NCI-H82 (cell line): ENCODE measurements at places on chromosomes 5 and 9.

- no peak for DNase-seq
These were observed 2.5 kb upstream of the ADRB2 start for GRCh38 chr5:148823871-148824270.

DNA sequence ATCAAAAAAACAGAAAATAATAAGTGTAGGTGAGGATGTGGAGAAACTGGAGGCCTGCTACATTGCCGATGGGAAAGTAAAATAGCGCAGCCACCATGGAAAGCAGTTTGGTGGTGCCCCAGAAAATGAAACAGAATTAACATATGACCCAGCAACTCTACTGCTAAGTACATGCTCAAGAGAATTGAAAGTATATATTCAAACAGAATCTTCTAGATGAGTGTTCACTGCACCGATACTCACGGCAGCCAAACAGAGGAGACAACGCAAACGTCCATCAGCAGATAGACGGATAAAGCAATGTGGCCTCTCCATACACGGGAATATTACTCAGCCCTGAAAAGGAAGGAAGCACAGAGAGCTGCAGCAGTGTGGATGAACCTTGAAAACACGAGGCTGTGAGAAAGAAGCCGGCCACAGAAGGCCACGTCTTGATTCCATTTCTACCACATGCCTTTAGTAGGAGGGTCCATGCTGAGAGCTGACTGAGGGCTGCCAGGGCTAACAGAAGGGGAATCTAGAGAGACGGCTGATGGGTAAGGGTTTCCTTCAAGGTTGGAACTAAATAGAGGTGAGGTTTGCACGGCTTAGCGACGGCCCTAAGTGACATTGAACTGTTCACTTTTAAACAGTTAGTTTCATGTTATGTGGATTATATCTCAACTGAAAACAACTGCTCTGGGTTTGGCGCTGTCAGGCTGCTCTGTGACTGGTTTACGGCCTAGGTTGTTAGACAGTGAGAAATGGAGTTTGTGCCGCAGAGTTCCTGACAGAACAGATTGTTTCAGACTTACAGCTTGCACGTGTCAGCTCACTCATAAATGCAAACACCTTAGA, 29.8 kb downstream of the AHRR start:
- no peak for DNase-seq

- no peak for DNase-seq
These were observed 23.1 kb upstream of the CFAP157 start for GRCh38 chr9:127683723-127684122.

DNA sequence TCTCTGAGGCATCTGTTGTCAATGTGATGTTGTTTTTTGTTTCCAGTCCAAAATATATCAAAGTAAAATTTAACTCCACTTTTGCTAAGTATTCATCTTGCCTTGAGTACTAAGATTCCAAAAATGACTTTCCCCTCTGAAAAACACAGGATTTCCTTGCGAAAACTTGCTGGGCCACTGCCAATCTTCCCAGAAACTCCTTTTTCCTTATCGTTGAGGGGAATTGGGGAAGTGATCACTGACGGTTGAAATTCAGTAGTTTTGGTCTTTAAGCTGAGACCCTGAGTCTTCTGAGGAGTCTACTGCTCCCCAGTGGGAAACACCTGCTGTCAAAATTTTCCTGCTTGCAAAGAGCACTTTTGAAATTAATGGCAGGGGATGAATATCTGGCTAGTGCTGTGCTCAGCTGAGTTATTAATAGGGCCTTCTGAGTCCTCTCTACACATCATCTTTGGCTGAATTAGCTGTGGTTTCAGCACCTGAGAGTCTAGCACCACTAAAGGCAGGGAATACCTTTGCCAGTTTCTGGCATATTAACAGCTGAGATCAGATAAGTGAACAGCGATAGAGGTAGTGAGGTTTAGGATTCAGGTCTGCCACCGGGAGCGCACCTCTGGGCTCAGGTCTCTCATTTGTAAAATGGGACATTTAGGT, 18.0 kb downstream of the TLR4 start:
- DNase-seq: no peak

GRCh38 chr5:117488976-117489500, 914.4 kb upstream of the SEMA6A start:
- no peak for DNase-seq

DNA sequence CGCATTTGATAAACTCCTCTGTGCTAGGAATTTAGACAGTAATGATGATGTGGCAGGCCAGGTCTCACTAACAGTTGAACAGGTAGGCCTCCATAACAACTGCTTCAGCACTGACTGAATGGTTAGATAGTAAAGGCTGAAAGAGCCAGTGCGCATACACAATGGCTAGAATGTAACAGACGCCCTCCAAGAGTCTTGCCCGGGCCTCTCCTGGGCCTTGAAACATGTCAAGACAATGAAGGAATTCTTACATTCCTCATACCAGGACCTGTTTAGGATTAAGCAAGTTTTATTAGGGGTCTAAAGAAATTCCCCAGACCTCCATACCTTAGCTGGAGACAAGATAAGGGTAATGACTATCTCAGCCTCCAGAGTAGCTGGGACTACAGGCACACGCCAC, 6.7 kb upstream of the BICD2 start:
- no peak for DNase-seq

- DNase-seq: no peak
These were observed 129.7 kb upstream of the MTAP start for GRCh38 chr9:21672761-21673160.

DNA sequence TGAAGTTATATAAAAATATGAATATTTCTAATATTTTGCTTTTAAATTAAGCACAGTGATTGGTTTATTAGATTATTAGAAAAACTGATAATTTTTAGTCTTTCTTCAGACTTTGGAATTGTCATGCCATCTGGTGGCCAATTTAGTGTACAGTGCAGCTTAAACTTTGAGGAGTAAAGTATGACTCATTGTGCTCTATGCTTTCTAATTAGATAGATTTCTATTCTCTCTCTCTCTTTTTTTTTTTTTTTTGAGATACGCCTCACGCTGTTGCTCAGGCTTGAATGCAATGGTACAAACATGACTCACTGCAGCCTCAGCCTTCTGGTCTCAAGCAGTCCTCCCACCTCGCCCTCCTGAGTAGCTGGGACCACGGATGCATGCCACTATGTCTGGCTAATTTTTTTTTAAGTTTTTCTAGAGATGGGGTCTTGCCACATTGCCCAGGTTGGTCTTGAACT, 42.1 kb upstream of the GPR21 start:
- no peak for DNase-seq

- no peak for DNase-seq
These were observed 2.5 kb downstream of the GPBP1 start for GRCh38 chr5:57176350-57176857.

GRCh38 chr9:2242831-2243330, 227.7 kb downstream of the SMARCA2 start:
- DNase-seq: peak; percentile 4

DNA sequence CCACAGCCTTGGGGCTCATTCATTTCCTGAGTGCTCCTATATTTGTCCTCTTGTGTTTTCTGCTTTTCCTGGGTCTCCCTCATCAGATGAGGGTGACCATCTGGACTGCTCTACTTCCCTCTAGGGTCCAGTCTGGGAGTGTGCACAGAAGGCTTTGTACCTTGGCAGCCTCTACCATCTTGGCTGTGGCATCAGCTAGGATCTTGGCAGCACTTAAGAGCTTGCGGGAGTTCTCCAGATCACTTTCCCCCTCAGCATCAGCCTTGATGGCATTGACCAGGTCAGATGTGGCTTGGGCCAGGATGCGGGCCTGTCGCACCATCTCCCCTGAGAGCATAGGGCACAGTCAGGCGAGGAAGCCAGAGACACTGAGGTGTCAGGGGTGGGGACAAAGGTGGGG, 15.8 kb downstream of the TLN1 start:
- DNase-seq: no peak

- no peak for DNase-seq
These were observed 13.5 kb upstream of the DRD1 start for GRCh38 chr5:175457466-175457865.

GRCh38 chr5:157165261-157165660, 803 bp downstream of the GARIN3 start:
- no peak for DNase-seq

DNA sequence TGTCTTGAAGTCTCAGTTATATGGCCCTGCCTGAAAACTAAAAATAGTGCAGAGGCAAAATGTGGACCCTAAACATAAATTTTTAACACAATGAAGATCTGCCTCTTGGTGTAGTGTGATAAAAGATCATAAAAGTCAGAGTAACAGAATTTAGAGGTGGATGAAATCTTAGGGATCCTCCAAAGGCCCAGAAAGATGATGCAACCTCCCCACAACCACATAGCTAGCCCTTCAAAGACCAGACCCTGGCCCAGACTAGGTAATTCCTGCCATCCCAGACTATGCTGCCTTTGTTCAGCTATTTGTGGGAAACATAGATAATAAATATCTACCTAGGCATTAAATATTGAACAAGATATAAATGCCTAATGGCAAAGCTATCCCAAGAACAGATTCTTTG, 15.3 kb downstream of the KLF9 start:
- DNase-seq: no peak

GRCh38 chr9:113807173-113808061, 68.7 kb upstream of the ZNF618 start:
- DNase-seq: peak; percentile 73

- DNase-seq: no peak
These were observed 1808.8 kb upstream of the ACO1 start for GRCh38 chr9:30575691-30576090.

- peak; percentile 94 for DNase-seq
These were observed 74.5 kb downstream of the F2RL2 start for GRCh38 chr5:76548525-76549229.

DNA sequence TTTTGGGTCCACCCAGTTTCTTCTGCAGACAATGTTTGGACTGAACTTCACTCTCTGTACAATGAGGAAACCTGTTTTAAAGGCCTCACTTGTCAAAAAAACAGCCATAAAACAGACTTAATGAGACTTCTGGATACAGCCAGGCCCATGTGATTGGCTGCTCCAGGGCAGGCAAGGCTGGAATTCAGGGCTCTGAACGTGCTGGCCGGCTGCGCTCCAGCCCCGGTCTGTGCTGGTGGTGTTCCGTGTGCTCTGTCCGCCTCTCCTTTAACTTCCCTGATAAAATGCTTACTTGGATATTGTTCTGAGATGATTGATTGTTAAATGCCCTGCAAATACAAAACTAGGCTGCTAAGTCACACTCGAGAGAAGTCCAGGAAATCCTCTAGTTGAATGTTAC, 131.2 kb upstream of the KLF4 start:
- no peak for DNase-seq

GRCh38 chr5:175223291-175223690, 220.7 kb downstream of the DRD1 start:
- DNase-seq: peak; percentile 85

GRCh38 chr9:26210338-26210851, 532.2 kb upstream of the TUSC1 start:
- no peak for DNase-seq

DNA sequence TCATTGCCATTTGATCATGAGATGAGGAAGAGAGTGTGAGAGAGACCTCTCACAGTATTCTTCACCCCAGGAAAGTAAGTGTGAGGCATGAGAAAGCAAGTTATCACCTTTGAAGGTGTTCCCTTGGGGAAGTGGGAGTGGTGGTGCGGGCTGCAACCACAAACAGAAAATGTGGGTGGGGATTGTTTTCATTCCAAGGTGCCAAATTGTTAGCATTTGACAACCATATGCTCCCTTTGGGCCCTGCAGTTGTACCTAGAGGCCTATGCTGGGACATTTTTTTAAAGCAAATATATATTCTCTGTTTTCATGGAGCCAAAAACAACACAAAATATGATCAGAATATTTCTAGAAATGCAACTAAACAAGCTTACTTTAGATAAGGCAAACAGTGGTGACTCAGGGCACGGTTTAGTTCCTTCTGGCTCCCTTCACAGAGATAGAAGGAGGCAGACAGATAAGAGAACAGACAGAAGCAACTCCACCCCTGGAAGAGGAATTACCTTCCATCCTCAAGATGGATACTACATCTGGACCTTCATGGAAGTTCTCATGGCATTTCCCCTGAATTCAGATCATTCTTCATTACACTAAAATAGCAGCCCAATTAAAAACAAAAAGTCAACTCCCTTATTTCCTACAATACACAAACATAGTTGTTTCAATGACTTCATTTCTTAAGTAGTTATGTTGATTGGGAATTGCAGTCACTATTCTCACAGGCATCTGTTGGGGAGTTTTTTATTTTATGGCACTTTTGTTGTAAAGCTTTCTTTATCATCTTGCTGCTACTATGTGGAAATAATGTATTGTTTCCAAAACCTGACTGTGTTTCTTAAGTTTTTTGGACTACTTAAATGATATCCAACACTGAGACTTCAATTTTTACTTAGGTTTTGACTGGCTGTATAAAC, 416.6 kb downstream of the PLK2 start:
- no peak for DNase-seq

DNA sequence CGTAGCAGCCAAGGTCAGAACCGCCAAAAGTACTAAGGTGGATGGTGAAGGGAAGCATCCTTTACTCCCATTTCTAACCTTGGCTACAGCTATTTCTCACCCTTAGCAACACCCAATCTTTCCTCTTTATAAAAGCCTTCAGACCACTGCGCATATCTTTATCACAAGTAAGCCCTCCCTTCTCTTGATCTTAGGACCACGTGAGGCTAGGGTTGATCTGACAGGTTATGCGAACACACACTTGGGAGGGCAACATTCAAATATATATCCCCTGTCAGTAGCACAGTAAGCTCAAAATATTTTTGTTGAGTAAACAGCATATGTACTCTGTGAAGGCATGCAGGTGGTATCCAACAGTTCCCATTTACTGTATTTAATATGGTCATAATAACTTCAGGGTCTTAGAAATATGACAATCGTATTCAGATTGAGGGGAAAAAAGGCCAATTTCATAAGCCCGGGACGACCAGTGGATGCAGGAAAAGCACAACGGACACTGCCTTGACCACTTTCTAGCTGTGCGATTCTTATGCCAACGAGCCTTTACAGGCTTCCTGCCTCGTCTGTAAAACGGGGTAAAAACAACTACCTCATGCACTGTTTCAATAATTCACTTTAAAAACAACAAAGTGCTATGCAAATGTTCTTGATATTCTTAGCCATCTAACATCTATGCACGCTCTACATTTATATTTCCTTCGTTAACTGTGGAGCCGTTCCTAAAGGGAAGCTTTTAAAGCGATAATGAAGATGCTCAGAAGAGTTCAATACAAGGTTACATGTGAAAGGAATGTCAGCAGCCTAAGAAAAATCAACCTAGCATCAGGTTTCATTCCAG, 1.3 kb downstream of the ARSB start:
- DNase-seq: peak; percentile 20

DNA sequence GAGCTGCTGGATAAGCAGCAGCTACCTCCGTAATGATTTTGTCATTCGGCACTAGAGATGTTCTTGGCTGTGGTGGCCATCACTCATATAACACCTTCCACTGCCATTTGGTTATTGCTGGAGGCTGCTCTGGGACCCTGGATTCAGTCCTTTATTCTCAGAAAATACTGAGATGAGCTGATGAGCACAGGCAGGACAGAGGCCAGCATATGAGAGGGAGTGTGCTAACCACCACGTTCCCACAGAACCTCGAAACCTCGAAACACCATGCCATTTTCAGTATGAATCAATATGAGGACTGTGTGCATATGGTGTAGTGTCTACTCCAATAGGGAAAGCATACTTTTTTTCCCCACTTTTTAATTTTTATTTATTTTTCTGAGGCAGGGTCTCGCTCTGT, 56.6 kb downstream of the ADAM19 start:
- no peak for DNase-seq

GRCh38 chr5:170159101-170159698, 53.5 kb downstream of the FOXI1 start:
- DNase-seq: no peak
